ENCODE measurements at places on chromosomes 7 and 10. TPM values are rescaled to one million over a fixed set of nuclear protein-coding genes. Genes with fewer than 3 reads are reported as not detected.

GRCh38 chr7:64656489-64656888 lies 9.4 kb upstream of the ZNF107 start:
- no peak for DNase-seq
- H3K36me3 ChIP-seq: no peaks in the 10 kb centered on the region
- H3K27me3 ChIP-seq: no peaks in the 10 kb centered on the region
- no peak overlapping the region for H3K27ac ChIP-seq

DNA sequence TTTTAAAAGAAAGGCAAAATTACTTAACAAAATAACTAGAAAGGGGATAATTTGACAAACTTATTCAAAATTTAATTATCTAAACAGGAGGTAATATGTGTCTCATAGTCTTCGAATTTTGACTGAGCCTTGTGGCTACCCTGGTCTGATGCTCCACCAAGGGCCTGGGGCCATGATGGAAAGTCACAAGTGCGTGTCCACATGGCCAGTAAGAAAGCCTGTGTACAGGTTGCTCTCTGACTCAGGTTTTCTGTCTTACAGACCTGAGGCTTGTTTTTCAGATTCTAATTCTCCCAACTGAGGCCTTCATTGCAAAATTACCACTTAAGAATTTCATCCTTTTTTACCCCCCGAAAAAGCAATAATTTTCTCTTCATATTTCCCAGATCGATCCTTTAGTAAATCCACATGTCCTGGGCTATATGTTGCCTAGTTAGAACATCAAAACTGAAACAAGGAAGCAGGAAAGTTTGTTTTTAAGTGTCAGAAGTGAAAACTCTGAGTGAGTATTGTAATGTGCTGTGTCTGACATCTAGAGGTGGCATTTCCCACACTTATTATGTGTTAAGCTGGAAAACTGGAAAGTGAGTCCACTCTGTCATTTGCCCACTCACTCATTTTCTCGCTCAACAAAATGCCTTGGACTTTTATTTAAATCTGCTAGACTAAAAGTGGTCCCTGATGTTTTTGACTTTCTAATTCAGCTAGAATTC lies 10.0 kb downstream of the CYP3A43 start:
- H3K27me3 ChIP-seq: peaks cover 20% of the 10 kb centered on the region
- no peak for DNase-seq
- no peak overlapping the region for H3K27ac ChIP-seq
- H3K36me3 ChIP-seq: no peaks in the 10 kb centered on the region
- H3K4me3 ChIP-seq: no peak overlapping the region

- no peak overlapping the region for H3K4me3 ChIP-seq
- H3K27me3 ChIP-seq: no peaks in the 10 kb centered on the region
- peak; percentile 85 for DNase-seq
- peaks cover 14% of the 10 kb centered on the region for H3K36me3 ChIP-seq
These were observed 99.3 kb upstream of the DDC start for GRCh38 chr7:50664461-50664922.

- H3K27me3 ChIP-seq: no peaks in the 10 kb centered on the region
- no peaks in the 10 kb centered on the region for H3K36me3 ChIP-seq
- no peak overlapping the region for H3K4me3 ChIP-seq
- DNase-seq: no peak
These were observed 336.0 kb downstream of the GLRX3 start for GRCh38 chr10:130472236-130472635.

DNA sequence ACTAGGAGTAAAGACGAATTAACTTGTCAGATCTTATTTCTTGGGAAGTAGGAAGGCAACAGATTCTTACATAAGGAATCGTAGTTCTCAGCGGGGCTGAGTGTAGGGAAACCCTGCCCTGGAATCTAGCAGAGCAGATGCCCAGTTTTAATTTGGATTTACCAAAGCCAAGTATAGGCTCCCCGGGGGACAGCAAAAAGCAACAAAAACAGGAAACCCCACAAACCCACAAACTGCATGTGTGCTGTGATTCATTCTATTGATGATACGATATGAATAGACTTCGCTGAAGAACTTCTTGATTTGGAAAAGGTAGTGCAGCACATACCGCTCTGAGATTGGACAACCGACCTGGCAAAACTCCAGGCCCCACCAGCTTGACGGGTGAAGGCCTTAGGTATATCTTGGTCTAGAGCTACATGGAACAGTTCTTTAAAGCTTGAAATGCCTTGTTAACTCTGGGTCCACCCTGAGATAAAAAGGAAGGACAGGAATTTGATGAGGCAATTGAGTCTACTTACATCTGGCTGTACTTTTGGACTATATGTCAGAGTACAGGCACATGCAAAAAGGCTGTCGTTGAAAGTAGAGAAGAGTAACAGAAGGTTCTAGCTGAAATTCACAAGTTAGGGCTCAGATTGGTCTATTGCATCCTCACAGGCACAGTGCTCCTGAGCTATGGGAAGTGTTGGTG lies 49.1 kb downstream of the STRA8 start:
- peaks cover 16% of the 10 kb centered on the region for H3K4me1 ChIP-seq
- H3K27ac ChIP-seq: no peak overlapping the region
- H3K4me3 ChIP-seq: no peak overlapping the region
- peaks cover 4% of the 10 kb centered on the region for H3K27me3 ChIP-seq
- no peaks in the 10 kb centered on the region for H3K36me3 ChIP-seq

DNA sequence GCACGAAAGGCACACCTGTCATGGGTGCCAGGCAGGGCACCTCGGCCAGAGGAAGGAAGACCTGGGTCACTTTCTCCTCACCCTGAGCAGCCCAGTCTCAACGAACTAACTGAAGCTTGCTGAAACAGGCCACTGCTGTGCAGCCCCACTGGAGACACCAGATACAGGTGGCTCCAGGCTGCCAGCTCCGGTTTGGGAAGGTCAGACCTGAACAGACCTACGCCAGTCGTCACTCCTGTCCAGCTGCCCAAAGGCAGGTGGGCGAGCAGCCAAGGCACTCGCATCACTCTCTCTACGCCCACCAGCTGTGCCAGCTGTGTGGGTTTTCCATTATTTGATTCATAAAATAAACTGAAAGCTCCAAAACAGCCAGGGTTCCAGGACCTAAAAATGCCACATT lies 256.1 kb downstream of the ZMYND11 start:
- peaks cover 13% of the 10 kb centered on the region for H3K36me3 ChIP-seq
- no peaks in the 10 kb centered on the region for H3K27me3 ChIP-seq
- no peak overlapping the region for H3K27ac ChIP-seq
- no peak for DNase-seq
- no peak overlapping the region for H3K4me3 ChIP-seq

DNA sequence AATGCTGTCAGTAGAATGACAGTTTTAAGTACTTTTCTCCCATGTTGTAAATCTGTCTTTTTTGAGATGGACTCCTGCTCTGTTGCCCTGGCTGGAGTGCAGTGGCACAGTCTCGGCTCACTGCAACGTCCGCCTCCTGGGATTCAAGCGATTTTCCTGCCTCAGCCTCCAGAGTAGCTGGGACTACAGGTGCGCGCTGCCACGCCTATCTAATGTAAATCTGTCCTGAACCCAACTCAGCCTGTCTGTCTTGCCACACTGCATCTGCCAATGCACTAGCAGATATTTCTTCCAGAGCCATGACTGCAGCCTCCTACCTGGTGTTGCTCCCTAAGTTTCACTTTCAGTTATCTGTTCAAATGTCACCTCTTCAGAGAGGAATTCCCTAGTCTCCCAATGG lies 264.1 kb downstream of the PHF14 start:
- H3K27ac ChIP-seq: no peak overlapping the region
- no peaks in the 10 kb centered on the region for H3K4me1 ChIP-seq
- no peak overlapping the region for H3K4me3 ChIP-seq
- DNase-seq: no peak
- H3K27me3 ChIP-seq: no peaks in the 10 kb centered on the region
- H3K36me3 ChIP-seq: no peaks in the 10 kb centered on the region

- no peak for DNase-seq
- no peaks in the 10 kb centered on the region for H3K27me3 ChIP-seq
- H3K4me3 ChIP-seq: peak overlapping the region; percentile 82
- H3K27ac ChIP-seq: peak overlapping the region; percentile 23
- H3K36me3 ChIP-seq: no peaks in the 10 kb centered on the region
- peaks cover 27% of the 10 kb centered on the region for H3K4me1 ChIP-seq
These were observed 266 bp upstream of the STMP1 start for GRCh38 chr7:135662123-135662372.

DNA sequence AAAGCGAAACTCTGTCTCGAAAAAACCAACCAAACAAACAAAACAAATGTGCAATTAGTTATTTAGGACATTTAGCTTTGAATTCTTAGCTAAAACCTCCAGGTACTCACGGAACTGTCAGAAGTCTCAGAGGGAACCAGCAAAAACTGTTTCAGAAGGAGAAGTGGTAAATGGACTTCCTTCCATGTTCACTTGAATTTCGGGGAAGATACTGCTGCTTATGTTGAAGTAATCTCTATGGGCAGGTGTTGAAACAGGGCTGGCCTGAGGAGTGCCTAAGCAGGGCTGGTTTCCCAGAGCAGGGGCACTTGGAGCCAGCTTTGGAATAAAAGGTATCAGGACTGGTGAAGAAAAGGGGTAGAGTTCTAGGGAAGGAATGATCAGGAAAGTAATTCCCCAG lies 2.4 kb upstream of the EXOC6 start:
- no peaks in the 10 kb centered on the region for H3K4me1 ChIP-seq
- H3K4me3 ChIP-seq: no peak overlapping the region
- DNase-seq: no peak
- no peaks in the 10 kb centered on the region for H3K36me3 ChIP-seq
- no peaks in the 10 kb centered on the region for H3K27me3 ChIP-seq

DNA sequence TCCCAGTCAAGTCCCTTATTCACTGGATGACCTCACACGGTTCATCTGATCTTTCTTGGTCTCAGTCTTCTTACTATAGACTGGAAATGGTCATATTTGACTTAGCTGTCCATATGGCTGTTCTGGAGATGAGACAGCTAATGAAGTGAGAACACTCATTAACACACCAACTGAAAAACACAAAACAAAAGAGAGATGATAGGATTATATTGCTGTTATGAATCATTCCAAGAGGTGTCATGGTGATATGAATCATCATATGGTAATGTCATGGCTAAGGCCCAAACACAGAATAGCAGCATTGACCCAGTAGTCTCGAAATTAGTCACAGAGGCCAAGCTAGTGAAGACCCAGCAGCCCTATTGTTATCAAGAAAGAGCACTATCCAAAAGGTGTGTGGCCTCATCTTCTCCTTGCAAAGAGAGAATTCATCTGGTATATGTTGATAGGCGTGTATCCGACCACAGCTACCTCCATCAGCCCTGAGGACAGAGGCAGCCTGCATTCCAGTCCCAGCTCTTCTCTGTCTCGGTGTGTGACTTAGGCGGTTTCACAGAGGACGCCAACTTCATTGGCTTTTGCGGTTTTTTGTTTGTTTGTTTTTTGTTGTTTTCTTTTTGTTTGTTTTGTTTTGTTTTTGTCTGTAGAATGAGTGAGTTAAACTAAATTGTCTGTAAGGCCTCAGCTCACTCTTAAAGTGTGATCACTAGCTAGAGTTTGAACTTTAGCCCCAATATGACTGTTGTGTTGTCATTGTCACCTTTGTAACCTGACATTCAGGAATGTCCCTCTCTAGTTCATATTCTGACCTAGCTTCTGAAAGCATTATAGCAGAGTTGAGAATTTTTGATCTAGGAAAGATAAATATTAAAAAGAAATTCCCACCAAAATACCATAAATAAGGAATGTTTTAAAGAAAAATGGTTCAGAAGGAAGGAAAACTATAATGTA lies 97.4 kb upstream of the PDCD4 start:
- H3K4me1 ChIP-seq: peaks cover 10% of the 10 kb centered on the region
- peak overlapping the region; percentile 29 for H3K27ac ChIP-seq
- peak; percentile 84 for DNase-seq
- no peaks in the 10 kb centered on the region for H3K36me3 ChIP-seq
- H3K27me3 ChIP-seq: no peaks in the 10 kb centered on the region

DNA sequence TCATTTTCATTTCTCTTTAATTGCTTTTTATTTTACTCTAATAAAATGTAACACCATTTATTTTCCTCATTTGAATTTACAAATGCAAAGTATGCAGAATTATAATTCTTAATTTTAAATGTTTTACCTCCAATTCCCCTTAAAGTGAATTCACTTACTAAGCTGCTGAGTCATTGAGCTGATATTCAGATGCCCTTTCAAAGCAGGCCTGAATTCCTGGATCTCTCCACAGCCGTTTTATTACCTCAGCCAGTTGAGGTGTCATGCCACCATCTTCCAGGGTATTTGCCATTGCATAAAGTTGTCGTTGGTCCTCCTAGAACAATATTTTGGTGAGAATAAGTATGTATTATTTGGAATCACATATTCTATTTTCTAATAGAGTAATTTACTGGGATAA lies 33.2 kb downstream of the GNAT3 start:
- no peaks in the 10 kb centered on the region for H3K36me3 ChIP-seq
- no peak overlapping the region for H3K27ac ChIP-seq
- H3K27me3 ChIP-seq: no peaks in the 10 kb centered on the region
- peak; percentile 69 for DNase-seq
- H3K4me1 ChIP-seq: peaks cover 13% of the 10 kb centered on the region

GRCh38 chr10:48623607-48624132 lies 18.8 kb upstream of the ARHGAP22 start:
- no peaks in the 10 kb centered on the region for H3K36me3 ChIP-seq
- H3K27ac ChIP-seq: no peak overlapping the region
- H3K4me3 ChIP-seq: no peak overlapping the region
- H3K27me3 ChIP-seq: no peaks in the 10 kb centered on the region
- no peak for DNase-seq

DNA sequence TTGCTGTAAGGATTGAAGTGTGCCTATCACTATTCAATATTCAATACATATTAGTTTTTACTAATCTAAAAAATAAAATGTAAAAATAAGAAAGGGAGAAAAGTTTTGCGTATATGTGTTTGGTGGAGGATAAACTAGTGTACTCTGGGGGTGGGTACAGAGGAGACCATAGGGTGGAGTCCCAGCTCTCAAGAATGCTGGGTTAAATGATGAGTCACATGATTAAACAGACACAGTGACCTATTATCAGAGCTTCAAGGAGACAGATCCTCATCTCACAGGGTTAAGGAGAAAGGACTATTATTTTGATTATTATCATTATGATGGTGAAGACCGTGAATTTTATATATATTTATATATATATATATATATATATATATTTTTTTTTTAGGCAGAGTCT lies 77.5 kb downstream of the AFAP1L2 start:
- DNase-seq: no peak
- peaks cover 7% of the 10 kb centered on the region for H3K4me1 ChIP-seq
- H3K4me3 ChIP-seq: no peak overlapping the region
- no peak overlapping the region for H3K27ac ChIP-seq
- no peaks in the 10 kb centered on the region for H3K36me3 ChIP-seq
- peaks cover 5% of the 10 kb centered on the region for H3K27me3 ChIP-seq

OPALIN gene
- total RNA-seq: not detected

CYP51A1 gene
- 62.9 TPM for total RNA-seq

GCC1 gene
- total RNA-seq: 28.8 TPM

All from astrocyte (in vitro differentiated cells and primary cell).